ENCODE measurements at places on chromosomes 3 and 15. TPM values are rescaled to one million over a fixed set of nuclear protein-coding genes. Genes with fewer than 3 reads are reported as not detected.
A peak's percentile ranks its signal among the peaks of the same experiment; 100 is the strongest.

GRCh38 chr3:178560759-178561158 lies 24.5 kb downstream of the KCNMB2 start:
- H3K4me1 ChIP-seq = no peaks in the 10 kb centered on the region
- H3K4me3 ChIP-seq = no peak overlapping the region
- no peak for DNase-seq
- no peaks in the 10 kb centered on the region for H3K36me3 ChIP-seq

- H3K36me3 ChIP-seq = no peaks in the 10 kb centered on the region
- H3K4me1 ChIP-seq = no peaks in the 10 kb centered on the region
- H3K4me3 ChIP-seq = no peak overlapping the region
- no peak for DNase-seq
Measured at GRCh38 chr15:57849317-57849716, 142.8 kb downstream of the POLR2M start.

DNA sequence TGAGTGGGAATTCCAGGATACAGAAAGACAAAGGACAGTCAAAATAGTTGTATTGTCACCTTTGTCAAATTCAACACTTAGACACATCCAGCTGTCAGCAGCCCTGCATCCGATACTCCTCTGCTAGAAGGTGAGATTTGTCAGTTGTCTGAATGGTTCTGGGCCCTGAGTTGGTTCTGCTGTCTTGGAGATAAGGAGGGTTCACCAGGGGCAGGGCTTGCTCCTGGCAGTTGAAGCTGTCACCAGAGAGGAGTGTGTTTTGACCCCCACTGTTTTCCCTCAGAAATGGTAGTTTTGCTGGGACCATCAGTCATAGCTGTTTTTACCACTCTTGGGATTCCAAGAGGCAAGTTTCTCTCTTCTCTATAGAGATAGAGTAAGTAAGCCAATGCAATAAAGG lies 3.2 kb upstream of the KY start:
- no peak overlapping the region for H3K27ac ChIP-seq
- no peak for DNase-seq
- H3K4me1 ChIP-seq = no peaks in the 10 kb centered on the region
- no peaks in the 10 kb centered on the region for H3K36me3 ChIP-seq
- H3K27me3 ChIP-seq = peaks cover 22% of the 10 kb centered on the region

The UNC13C gene
- not detected for total RNA-seq

- no peaks in the 10 kb centered on the region for H3K36me3 ChIP-seq
- no peaks in the 10 kb centered on the region for H3K27me3 ChIP-seq
- H3K27ac ChIP-seq = no peak overlapping the region
- DNase-seq = no peak
- no peak overlapping the region for H3K4me3 ChIP-seq
Measured at GRCh38 chr3:123605789-123606234, 21.0 kb upstream of the HACD2 start.

- H3K36me3 ChIP-seq = no peaks in the 10 kb centered on the region
- H3K4me1 ChIP-seq = no peaks in the 10 kb centered on the region
- H3K27ac ChIP-seq = no peak overlapping the region
- DNase-seq = no peak
Measured at GRCh38 chr3:159832024-159832423, 156.6 kb upstream of the IL12A start.

DNA sequence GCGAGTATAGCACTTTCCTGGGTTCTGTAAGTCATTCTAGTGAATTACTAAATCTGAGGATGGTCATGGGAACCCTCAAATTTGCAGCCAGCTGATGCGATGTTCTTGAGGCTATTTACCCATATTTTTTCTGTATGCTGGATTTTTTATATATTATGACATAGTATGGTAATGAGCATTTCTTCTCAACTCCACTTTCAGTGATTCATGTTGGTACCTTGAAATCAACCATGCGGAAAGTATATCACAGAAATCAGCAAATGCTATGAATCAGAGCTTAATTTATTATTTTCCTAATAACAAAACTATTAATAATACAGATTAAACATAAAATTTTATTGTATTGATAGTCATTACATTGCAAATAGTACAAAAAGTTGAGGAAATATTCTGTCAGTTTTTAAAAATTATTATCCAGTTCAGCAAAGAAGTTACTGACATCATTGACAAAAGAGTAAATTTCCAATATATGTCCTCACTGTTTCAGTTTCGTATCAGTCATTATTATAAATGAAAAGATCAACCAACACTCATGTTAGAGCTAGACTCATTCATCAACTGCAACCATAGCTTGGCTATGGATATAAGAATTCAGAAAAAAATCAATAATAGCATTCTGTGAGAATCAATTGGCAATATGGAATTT lies 164.3 kb upstream of the SETMAR start:
- no peak overlapping the region for H3K27ac ChIP-seq
- H3K36me3 ChIP-seq = no peaks in the 10 kb centered on the region

DNA sequence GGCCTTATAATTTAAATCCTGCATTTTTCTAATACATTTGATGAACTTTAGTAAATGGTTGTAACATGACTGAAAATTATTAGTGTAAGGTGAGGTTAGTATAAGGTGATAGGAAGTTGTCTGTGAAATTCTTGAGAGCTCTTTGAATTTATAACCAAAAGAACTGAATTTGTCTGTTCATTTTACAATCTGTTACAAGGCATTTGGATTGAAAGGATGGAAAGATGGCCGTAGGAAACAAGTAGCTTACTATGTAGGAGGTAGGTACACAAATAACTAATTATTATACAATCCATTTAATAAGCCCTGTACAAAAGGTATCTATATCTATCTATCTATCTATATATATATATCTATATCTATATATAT lies 6.6 kb downstream of the DIPK2A start:
- H3K36me3 ChIP-seq = peaks cover 17% of the 10 kb centered on the region
- no peak overlapping the region for H3K27ac ChIP-seq
- DNase-seq = no peak
- H3K27me3 ChIP-seq = no peaks in the 10 kb centered on the region
- H3K4me1 ChIP-seq = peaks cover 36% of the 10 kb centered on the region

The BUB1B gene
- total RNA-seq = 89.0 TPM

The TMC3 gene
- total RNA-seq = not detected

The TRH gene
- not detected for total RNA-seq

The GP9 gene
- total RNA-seq = not detected

DNA sequence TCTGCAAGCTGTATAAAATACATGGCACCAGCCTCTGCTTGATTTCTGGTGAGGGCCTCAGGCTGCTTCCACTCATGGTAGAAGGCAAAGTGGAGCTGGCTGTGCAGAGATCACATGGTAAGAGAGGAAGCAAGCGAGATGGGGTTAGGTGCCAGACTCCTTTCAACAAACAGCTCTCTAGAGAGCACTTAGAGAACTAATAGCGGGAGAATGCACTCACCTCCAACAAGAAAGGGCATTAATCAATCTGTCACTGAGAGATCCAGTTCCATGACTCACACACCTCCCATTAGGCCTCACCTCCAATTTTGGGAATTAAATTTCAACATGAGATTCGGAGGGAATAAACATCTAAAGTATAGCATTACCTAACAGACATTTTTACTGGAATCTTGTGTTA lies 644.1 kb upstream of the ARRDC4 start:
- H3K4me1 ChIP-seq = no peaks in the 10 kb centered on the region
- no peak for DNase-seq
- H3K27ac ChIP-seq = no peak overlapping the region
- H3K27me3 ChIP-seq = no peaks in the 10 kb centered on the region
- no peak overlapping the region for H3K4me3 ChIP-seq

The STAB1 gene
- total RNA-seq = 0.02 TPM

GRCh38 chr3:24303057-24303754 lies 191.4 kb downstream of the THRB start:
- no peak overlapping the region for H3K27ac ChIP-seq
- no peak for DNase-seq
- H3K27me3 ChIP-seq = no peaks in the 10 kb centered on the region

DNA sequence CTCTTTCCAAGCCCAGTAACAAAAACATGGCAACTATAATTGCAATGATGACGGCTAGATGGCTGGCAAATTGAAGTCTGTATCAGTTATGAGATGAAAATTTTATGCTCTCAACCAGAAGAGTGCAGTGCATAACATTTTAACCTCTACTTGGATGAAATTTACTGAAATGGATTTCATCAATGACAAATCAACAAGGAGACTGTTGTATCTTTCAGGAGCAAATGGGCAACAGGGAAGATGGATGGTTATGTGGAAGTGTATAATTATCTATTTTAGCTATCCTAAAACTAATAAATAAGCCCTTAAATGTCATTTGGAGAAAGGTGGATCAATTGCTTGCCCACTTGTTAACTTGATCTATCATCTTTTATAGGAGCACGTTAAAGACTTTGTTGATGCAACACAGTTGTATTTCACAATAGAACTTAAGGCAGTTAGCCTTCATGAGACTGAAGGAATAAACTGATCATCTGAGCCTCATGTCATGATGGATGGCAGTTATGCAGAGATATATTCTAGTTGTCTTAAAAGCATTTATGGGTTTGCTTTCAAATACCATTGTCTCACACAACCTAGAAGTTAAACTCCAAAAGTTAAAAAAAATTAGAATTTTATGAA lies 315.1 kb upstream of the TBC1D5 start:
- no peaks in the 10 kb centered on the region for H3K4me1 ChIP-seq
- no peak overlapping the region for H3K27ac ChIP-seq
- DNase-seq = no peak
- no peaks in the 10 kb centered on the region for H3K36me3 ChIP-seq
- no peak overlapping the region for H3K4me3 ChIP-seq
- no peaks in the 10 kb centered on the region for H3K27me3 ChIP-seq

The GABRA5 gene
- total RNA-seq = not detected

DNA sequence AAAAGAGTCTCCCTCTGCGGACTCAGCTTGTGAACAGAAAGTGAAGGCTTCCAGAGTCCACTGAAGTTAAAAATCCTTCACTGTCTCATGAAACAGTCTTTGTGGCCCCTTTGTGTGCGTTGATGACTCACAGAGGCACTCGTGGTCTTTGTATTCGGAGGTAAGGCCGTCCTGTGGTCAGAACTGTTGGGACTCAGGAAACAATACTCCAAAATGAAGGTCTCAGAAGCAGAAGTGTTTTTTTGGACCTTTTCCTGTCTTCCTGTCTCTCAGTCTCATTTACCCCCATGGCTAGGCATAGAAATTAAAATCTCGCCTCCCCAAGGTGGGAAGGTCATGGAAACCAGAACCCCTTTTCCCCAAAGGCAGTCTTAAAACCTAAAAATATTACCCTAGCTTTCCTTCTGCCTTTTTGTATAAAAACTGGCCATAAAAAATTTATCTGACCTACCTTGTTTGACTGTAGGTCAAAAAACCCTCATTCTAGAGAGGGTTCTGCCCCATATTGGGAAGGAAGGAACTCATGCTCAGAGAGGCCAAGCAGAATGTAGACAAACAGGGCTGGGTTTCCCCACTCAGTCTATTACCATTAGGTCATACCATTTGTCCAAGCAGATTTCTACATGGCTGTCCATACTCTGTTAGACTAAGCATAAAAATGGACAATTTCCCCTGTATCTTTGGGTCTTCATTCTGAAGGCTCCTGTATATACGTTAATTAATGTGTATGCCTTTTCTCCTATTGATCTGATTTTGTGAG lies 19.1 kb upstream of the EPB42 start:
- DNase-seq = no peak
- no peak overlapping the region for H3K27ac ChIP-seq
- H3K27me3 ChIP-seq = no peaks in the 10 kb centered on the region

GRCh38 chr15:75479670-75480069 lies 28.2 kb upstream of the SIN3A start:
- no peak for DNase-seq
- H3K27ac ChIP-seq = no peak overlapping the region
- H3K36me3 ChIP-seq = peaks cover 32% of the 10 kb centered on the region
- H3K4me3 ChIP-seq = no peak overlapping the region

The RTP3 gene
- not detected for total RNA-seq

DNA sequence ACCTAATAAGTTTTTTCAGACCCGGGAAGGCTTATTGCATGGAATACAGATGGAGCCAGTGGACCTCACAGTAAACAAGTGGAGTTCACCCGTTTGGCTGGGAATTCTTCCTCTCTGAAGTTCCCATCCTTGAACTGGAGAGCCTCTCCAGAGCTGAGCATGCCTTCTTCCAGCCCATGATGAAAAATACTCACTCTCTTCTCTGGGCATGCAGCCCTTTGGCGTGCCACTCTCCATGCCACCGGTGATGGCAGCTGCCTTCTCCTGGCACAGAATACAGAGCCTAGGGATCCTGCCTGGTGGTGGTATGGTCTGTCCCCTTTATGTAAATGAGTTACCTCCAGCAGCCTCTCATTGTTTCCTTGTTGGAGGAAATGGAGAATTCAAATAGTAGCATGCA lies 150.8 kb downstream of the LEKR1 start:
- H3K27me3 ChIP-seq = peaks cover 16% of the 10 kb centered on the region
- no peak overlapping the region for H3K4me3 ChIP-seq
- no peaks in the 10 kb centered on the region for H3K36me3 ChIP-seq
- no peak overlapping the region for H3K27ac ChIP-seq

The SHC4 gene
- total RNA-seq = 0.46 TPM

The CLDN16 gene
- not detected for total RNA-seq

The SLCO2A1 gene
- not detected for total RNA-seq

DNA sequence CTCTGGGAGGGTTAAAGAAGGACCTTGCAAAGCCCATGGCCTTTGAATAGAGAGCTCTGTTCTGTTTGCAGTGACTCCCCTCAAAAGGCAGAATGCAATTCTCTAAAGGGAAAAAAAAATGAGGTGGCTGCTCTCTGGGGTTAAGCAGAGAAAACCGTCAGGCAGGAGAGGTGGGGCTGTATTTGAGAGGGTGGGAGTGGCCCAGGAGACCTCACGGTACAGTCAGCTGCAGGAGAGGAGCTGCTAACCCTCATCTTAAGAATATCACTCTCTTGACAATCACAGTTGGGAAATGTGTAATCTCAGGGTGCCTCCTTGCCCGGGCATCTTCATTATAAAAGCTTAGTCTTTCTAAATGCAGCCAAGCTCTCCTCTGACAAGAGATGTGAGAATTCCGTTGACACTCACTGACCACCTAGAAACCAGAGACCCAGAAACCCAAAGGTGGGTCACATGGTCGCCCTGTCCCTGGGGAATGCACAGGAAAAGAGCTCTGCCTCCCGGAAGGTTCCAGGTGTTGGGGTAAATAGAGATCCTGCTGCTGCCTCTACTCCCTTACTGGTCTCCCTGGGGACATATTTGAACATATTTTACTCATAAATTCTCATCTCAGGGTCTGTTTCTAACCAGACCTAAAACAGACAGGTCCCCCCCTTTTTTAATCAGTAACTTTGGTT lies 159.1 kb upstream of the CTDSPL start:
- no peaks in the 10 kb centered on the region for H3K36me3 ChIP-seq
- H3K4me3 ChIP-seq = no peak overlapping the region
- no peaks in the 10 kb centered on the region for H3K4me1 ChIP-seq

- no peaks in the 10 kb centered on the region for H3K27me3 ChIP-seq
- no peak for DNase-seq
- no peak overlapping the region for H3K4me3 ChIP-seq
- peaks cover 21% of the 10 kb centered on the region for H3K36me3 ChIP-seq
- no peak overlapping the region for H3K27ac ChIP-seq
- peaks cover 27% of the 10 kb centered on the region for H3K4me1 ChIP-seq
Measured at GRCh38 chr15:82165948-82166376, 96.6 kb downstream of the EFL1 start.

GRCh38 chr3:20511863-20512505 lies 326.0 kb upstream of the SGO1 start:
- H3K27me3 ChIP-seq = no peaks in the 10 kb centered on the region
- H3K4me1 ChIP-seq = no peaks in the 10 kb centered on the region
- H3K27ac ChIP-seq = no peak overlapping the region

GRCh38 chr3:49120438-49121131 lies at the start of gene USP19:
Gene USP19, minus strand, starts transcription at chr3:49120823. Its CDS starts 1,678 bp downstream, at chr3:49119145.
- peaks cover 23% of the 10 kb centered on the region for H3K4me1 ChIP-seq
- H3K4me3 ChIP-seq = peak within 1 kb of the TSS; percentile 91
- peak within 1 kb of the TSS; percentile 94 for H3K27ac ChIP-seq
- no peaks in the 10 kb centered on the region for H3K27me3 ChIP-seq
- peak; percentile 94 for DNase-seq
- H3K36me3 ChIP-seq = peaks cover 31% of the 10 kb centered on the region

The CCR2 gene
- 28.6 TPM for total RNA-seq
